Muscle of arm (tissue), 14 donors: ENCODE measurements at places on chromosomes 5 and 9. TPM values are rescaled to one million over a fixed set of nuclear protein-coding genes. Genes with fewer than 3 reads are reported as not detected.
A peak's percentile ranks its signal among the peaks of the same experiment; 100 is the strongest.

- no peak for DNase-seq
Observed at GRCh38 chr5:56759521-56760216, 55.7 kb upstream of the MAP3K1 start.

DNA sequence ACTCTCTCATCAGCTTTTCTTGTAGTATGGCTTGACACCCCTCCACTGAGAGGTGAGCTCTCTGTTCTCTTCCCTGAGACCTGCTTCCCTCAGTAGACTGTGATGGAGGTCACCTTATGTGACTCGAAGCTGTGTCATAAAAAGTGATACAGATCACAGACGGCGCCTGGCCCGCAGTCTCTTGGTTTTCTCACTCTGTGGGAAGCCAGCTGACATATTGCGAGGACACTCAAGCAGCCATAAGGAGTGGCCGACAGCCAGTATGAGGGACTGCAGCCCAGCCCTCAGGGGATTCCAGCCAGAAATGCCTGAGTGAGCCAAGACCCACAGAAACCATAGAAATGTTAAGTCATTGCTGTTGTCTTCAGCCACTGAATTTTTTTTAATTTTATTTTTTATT lies 38.0 kb downstream of the GADD45G start:
- DNase-seq = no peak

DNA sequence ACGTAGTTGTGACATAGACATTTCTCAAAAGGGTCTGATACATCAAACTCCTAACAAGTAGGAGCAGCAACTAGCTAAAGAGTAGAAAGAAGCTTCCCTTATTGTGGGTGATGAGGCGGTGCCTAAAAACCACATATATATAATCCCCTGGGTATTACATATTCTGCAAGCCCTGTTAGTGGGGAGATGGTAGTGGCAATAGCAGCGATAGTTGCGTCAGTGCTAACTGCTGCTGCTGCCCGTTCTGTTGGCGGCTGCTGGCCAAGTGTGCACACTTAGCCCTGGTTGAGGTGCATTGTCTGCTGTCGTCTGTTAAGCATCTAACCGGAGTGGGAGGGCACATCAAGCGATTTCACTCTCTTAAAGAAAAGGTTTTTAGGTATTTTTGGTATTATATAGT lies 35.8 kb downstream of the VLDLR start:
- DNase-seq = no peak

DNA sequence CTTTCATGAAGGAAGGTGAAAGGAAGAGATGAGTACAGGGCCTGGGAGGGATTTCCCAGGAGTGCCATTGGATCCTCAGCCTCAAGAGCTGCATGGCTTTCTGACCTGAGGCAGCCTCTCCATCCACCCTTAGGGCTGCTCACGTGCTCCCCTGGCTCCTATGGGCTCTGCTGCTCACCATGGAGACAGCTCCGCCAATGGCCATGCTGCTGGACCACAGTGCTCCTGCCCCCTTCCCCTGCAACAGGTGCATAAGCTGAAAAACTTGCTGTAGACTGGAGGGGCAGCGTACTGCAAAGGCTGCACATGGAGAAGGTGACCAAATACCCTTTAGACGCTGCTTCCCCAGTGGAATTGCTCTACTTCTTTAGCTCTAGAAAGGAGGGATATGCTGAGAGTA lies 112.7 kb upstream of the PANK3 start:
- no peak for DNase-seq

DNA sequence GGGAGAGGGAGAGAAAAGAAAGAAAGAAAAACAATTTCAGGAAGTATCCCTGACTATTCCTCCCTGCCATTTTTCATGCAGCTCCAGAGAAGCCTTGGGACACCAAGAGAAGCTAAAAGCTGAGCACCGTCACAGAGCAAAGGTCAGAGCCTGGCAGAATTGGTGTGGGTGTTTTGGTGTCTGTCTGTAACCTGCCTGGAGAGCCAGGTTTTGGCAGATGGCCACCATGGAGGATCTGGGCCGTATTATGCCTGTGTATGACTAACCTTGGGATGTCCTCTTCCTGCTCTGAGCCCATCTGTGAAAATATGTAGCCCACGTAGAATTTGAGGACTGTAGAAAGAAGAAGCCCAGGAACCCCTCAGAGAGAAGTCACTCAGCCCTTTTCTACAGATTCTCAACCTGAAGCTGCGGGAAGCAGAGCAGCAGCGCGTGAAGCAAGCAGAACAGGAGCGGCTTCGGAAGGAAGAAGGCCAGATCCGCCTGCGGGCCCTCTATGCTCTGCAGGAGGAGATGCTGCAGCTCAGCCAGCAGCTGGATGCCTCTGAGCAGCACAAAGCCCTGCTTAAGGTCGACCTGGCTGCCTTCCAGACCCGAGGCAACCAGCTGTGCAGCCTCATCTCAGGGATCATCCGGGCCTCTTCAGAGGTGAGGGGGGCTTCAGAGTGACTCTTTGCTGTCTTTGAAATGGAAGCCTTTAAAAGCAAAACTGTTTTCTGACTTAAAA lies 18.8 kb downstream of the GLE1 start:
- DNase-seq = peak; percentile 53

DNA sequence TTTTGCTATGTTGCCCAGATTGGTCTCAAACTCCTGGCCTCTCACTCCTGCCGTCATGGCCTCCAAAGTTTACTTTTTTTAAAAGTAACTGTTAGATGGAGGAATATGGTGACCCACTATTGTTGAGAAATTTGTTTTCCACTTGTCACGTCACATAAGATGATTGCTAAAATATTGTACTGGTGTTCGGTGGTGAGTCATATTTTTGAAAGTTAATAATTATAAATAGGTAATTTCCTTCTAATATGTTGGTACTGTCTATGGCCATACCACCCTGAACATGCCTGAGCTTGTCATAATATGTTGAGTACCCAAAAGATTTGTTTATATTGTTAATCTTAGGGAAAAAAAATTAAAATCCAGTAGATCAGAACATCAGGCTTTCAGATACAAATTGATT lies 22.6 kb downstream of the RMI1 start:
- DNase-seq = no peak

- DNase-seq = no peak
Observed at GRCh38 chr9:129113645-129114304, 2.6 kb downstream of the PTPA start.

- DNase-seq = no peak
Observed at GRCh38 chr9:36855448-36856315, 178.4 kb downstream of the PAX5 start.

GRCh38 chr5:86862093-86862492 lies 244.4 kb downstream of the COX7C start:
- no peak for DNase-seq

- DNase-seq = no peak
Observed at GRCh38 chr5:37984300-37984699, 144.5 kb upstream of the GDNF start.

DNA sequence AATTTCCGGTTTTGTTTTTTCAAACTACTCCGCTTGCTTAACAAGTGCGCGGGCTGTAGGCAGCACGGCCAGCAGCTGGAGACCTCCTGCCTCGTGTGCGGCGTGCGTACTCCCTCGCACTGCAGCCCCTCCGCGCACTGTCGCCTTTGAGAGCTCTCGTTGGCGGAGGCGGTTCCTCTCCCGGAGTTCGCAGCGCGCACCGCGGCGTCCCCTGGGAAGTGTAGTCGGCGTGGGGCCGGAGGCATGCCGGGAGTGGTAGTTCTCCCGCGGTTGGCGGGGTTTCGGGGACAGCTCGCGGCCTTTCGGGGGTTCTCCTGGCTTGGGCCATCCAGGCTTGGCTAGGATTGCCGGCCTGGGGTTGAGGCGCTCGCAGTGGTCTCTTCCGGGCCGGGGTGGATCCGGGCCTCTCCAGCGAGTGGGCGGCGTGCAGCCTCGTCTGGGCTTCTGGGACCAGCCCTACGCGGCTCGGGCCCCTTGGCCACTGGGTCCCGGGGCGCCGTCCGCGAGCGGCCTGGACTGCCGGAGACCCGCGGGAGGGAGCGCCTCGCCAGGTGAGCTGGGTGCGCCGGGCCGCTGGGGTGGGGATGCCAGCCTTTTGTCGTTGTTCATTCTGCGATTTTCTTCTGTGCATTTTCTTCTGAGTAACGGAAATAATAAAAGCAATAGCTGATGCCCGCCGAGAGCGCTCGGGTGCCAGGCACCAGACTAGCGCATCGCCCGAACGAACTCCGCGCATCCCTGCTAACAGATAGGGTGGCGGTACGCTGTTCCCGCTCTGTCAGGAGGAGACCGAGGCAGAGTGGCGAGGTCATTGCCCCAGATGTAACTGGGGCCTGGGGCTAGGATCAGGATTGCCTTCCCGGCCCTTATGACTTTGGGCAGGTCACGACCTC lies at the start of gene ZNF354C:
ZNF354C (plus strand) TSS at position 258 of the 893 bp plus-strand sequence. CDS start 1,696 bp downstream, outside the sequence.
- peak; percentile 95 for DNase-seq

- DNase-seq = no peak
Observed at GRCh38 chr5:14561741-14562140, 19.9 kb upstream of the OTULINL start.

GRCh38 chr9:124800306-124801259 lies 23.6 kb downstream of the OLFML2A start:
- no peak for DNase-seq

GRCh38 chr9:38243993-38244392 lies 148.5 kb upstream of the ALDH1B1 start:
- DNase-seq = no peak

- DNase-seq = no peak
Observed at GRCh38 chr5:161230221-161230620, 316.3 kb downstream of the GABRB2 start.

- DNase-seq = no peak
Observed at GRCh38 chr5:1468247-1468612, 23.0 kb upstream of the SLC6A3 start.

GRCh38 chr5:106258591-106259125 lies 1412.1 kb downstream of the EFNA5 start:
- no peak for DNase-seq

GRCh38 chr9:14824481-14824880 lies 85.7 kb downstream of the FREM1 start:
- DNase-seq = no peak

DNA sequence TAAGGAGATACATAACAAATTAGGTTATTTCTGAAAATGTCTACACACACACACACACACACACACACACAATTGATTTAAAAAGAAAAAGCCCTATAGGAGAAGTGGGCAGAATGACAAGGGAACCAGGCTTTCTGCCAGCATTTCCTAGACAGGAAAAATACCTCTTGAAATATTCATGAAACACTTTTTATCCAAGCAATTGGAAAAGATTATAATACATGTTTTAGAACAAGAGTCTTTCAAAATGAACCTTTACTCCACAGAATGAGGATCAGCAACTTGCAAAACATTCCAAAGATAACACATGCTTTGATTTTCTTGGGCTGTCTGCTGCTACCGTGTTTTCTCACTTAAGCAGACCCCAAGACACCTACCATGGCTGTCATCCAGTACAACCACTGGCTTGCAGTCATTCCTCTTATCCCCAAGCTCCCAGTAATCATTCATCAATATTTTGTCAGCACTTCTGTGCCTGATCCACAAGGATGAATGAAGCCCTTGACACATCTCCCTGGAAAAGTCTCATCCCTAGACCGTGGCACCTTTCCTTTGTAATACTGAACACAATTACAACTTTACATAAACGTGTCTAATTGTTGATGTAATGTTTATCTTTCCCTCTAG lies 717.1 kb upstream of the ZNF608 start:
- no peak for DNase-seq

DNA sequence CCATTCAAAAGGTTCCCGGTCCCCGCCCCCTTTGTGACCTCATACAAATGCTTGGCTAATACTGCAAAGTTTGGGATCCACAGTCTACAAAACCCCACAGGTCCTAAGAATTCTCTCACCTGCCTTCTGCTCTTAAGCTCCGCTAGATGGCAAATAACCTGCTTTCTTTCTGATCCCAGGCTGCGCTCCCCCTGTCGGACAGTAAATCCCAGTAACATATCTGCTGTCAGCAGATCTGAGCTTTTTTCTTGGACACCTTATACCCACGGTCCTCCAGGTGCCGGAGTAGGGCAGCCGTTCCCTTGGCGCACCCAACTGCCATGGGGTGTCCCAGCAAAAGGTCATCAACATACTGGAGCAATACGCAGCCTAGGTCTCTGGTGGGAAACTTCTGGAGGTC lies 39.0 kb upstream of the PPP1R26 start:
- no peak for DNase-seq

GRCh38 chr9:111663301-111663823 lies 2.0 kb downstream of the GNG10 start:
- no peak for DNase-seq

- DNase-seq = peak; percentile 73
Observed at GRCh38 chr9:132800038-132800648, 77.9 kb downstream of the AK8 start.

- DNase-seq = no peak
Observed at GRCh38 chr9:99966716-99967115, 60.3 kb downstream of the STX17 start.

DNA sequence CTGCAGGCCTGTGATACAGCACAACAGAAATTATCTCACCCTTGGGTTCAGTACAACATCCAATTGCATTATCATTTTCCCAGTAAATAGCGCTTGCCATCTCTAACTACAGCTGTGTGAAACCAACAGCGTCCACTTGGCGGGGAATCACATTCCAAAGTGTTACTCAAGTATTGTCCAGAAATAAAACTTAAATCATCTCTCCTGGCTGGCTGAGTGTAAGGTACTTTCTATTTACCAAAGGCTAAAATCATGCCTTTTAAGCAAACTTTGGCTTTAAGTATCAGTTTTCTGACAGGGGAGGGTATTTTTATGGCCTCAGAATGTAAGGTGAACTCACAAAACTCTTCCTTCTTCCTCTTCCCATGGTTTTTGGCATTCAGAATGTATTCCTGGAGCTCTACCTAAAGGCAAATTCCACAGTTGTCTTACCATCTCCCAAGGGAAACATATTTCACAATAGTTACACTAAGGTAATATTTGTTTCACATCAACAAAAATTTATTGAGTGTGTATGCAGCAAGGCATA lies 205.6 kb upstream of the MPDZ start:
- peak; percentile 86 for DNase-seq

DNA sequence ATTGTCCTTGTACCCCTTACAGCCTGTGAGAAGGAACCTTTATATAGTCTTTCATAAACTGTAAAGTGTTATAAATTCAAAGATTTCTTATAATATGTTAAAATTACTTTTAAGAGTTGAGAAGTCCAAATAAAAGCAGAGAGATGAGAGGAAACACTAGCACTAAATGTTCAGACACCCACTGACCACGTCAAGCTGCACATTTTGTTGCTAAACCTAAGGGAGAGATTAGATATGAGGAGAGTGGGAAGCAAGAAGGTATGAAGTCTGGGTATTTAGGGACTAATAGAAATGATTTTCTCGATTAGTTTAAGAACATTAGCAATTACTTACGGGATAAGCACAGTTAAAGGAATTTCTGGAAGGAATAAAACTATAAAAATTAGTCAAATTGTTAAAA lies 506.9 kb downstream of the RAB3C start:
- no peak for DNase-seq

The SPATA31A3 gene
- not detected for polyA plus RNA-seq

The DPYSL3 gene
- polyA plus RNA-seq = 117 TPM

The SERF1A gene
- polyA plus RNA-seq = 4.6 TPM

The CFAP77 gene
- 0.32 TPM for polyA plus RNA-seq

The GGTA1 gene
- 10.6 TPM for polyA plus RNA-seq

The CAMK2A gene
- polyA plus RNA-seq = 46.4 TPM

The SLC36A2 gene
- polyA plus RNA-seq = not detected

The NKD2 gene
- 1.4 TPM for polyA plus RNA-seq

The PRRT1B gene
- polyA plus RNA-seq = 0.09 TPM

The HTR4 gene
- polyA plus RNA-seq = not detected

The PTTG1 gene
- polyA plus RNA-seq = 55.8 TPM

The OTULINL gene
- 4.4 TPM for polyA plus RNA-seq

The TUT7 gene
- 16.4 TPM for polyA plus RNA-seq

The TRIM7 gene
- polyA plus RNA-seq = 20.3 TPM

The MEGF10 gene
- 45.6 TPM for polyA plus RNA-seq

The DRD1 gene
- polyA plus RNA-seq = 0.24 TPM

The PCA3 gene
- polyA plus RNA-seq = 0.26 TPM

The NDUFB6 gene
- polyA plus RNA-seq = 67.7 TPM

The ZNF346 gene
- polyA plus RNA-seq = 11.6 TPM

The MLANA gene
- polyA plus RNA-seq = not detected
